Neural progenitor cell (in vitro differentiated cells): ENCODE measurements at places on chromosomes 7 and 10. TPM values are rescaled to one million over a fixed set of nuclear protein-coding genes. Genes with fewer than 3 reads are reported as not detected.

DNA sequence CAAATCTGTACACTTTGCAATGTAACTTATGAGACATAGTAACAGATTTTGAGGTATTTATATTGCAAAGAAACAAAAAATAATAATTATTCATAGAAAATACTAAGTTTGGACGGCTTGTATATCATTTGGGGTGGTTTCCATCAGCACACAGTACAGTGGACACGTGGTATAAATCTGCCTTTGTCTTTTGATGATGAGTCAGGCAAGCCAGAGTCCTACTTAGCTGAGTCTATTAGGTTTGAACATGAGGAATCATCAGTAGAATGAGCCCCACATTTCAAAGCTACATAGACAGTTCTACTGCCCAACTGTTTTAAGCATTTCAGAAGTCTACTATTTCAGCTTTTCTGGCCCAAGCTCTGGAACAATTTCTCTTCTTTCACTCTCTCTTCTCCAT, 803.2 kb downstream of the PHTF2 start:
- no peaks in the 10 kb centered on the region for H3K27me3 ChIP-seq
- no peaks in the 10 kb centered on the region for H3K4me1 ChIP-seq
- DNase-seq = no peak
- H3K36me3 ChIP-seq = no peaks in the 10 kb centered on the region

DNA sequence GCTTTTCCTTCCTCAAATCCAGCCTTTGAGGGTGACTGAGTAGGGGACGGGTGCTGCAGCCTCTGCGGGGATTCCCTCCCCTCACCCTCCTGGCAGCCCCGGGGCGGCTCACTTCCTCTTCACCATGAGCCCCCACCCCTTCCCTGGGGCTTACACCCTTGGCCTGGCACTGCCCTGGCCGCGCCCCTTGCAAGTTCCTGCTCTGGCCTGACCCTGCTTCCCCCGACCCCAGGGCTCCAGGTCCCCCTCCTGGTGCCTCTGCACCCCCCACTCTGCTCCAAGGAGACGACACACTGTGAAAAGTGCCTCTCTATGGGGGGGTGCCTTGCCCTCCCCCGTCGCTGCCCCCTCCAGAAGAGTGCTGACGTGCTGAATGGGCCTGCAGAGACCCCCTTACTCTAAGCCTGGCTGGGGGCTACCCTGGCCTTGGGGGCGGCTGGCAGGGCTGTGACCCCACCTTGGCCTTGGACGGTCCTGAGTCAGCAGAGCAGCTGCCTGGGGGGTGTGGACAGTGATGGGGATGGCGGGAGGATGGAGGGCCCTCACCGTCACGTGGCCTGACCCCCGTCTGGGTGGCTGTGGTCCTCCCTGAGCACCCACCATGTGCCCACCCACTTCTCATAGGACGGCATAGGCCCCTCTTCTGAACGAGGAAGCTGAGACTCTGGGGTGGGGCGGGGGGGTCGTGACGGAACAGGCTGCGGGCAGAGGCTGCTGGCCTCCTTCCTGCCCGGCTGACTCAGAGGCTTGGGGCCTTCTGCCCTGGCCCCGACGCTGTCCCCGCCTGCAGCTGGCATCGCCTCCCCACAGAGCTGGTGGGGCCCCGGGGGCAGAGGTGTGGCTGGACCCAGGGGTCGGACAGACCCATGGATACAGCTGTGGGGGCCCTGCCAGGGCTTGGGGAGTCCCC, 9.8 kb downstream of the LFNG start:
- H3K4me1 ChIP-seq = peaks cover 25% of the 10 kb centered on the region
- DNase-seq = no peak
- no peaks in the 10 kb centered on the region for H3K27me3 ChIP-seq
- no peaks in the 10 kb centered on the region for H3K36me3 ChIP-seq
- peak overlapping the region; percentile 92 for H3K27ac ChIP-seq

ODAD2 gene
- 6.5 and 9.7 TPM in 2 replicates for total RNA-seq

ETV1 gene
- total RNA-seq = 35.5 and 36.8 TPM in 2 replicates

LRRC4 gene
- 19.8 and 26.9 TPM in 2 replicates for total RNA-seq

DNA sequence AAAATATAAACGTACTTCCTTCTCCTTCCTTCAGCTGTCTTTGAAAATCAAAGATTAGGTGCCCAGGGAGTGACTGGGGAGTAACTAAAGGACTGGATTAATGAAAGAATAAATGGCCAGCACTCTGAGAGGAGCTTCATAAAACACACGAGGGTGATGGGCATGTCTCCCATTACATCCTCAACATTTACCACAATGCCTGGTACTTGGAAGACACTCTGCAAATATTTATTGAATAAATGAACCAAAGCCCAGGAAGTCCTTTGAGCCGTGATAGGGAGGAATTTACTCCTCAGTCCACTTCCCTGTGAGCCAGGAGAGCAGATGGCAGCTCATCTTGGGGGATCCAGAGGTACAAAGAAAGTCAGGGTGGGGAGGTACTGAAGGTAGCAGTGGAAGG, 96.3 kb downstream of the RAB11FIP2 start:
- no peak overlapping the region for H3K27ac ChIP-seq
- H3K27me3 ChIP-seq = no peaks in the 10 kb centered on the region
- DNase-seq = no peak
- peaks cover 16% of the 10 kb centered on the region for H3K4me1 ChIP-seq

GRCh38 chr10:89466599-89467035, 52.2 kb downstream of the IFIT5 start:
- no peaks in the 10 kb centered on the region for H3K4me1 ChIP-seq
- H3K27me3 ChIP-seq = no peaks in the 10 kb centered on the region
- DNase-seq = peak; percentile 31
- H3K27ac ChIP-seq = no peak overlapping the region
- no peaks in the 10 kb centered on the region for H3K36me3 ChIP-seq

- H3K36me3 ChIP-seq = no peaks in the 10 kb centered on the region
- no peak for DNase-seq
- H3K4me1 ChIP-seq = peaks cover 8% of the 10 kb centered on the region
- H3K27ac ChIP-seq = no peak overlapping the region
- no peaks in the 10 kb centered on the region for H3K27me3 ChIP-seq
These were observed 90.2 kb upstream of the KLF6 start for GRCh38 chr10:3874990-3875841.

VWDE gene
- total RNA-seq = 9.8 and 10.5 TPM in 2 replicates

PHYHIPL gene
- 0.37 and 0.52 TPM in 2 replicates for total RNA-seq

DNA sequence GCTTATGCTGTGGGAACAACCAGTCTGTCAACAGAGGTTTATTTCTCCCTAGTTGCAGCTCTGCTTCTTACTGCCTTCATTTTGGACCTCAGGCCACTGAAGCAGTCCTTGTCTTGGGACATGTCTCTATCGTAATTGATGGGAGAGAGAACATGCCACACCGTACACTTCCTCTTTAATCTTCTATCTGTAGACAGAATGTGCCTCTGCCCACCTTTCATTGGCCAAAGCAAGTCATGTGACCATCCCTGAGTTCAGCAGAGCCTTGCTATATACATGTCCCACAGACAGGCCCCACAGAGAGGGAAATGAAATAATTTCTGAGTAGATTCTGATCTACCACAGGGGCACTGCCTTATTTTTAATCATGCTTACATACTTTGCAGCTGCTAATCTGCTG, 98.0 kb downstream of the KCND2 start:
- no peak overlapping the region for H3K4me3 ChIP-seq
- no peaks in the 10 kb centered on the region for H3K27me3 ChIP-seq
- no peak overlapping the region for H3K27ac ChIP-seq

DNA sequence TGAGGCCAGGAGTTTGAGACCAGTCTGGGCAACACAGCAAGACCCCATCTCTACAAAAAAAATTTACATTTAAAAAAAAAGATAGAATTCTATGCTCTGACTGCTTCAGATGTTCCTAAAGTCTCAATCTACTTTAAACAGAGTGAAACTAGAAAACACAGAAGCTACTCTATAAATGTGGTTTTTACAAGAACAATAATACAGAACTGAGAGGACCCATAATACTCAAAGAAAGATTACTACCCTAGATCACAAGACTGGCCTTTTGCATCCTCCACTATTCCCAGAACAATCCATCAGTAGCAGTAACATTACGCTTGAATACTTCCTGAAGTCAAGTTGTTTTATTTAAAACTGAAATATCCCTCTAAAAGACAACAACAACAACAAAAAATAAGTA, 119.4 kb downstream of the ZFAND4 start:
- no peak overlapping the region for H3K27ac ChIP-seq
- no peak for DNase-seq
- H3K36me3 ChIP-seq = no peaks in the 10 kb centered on the region
- H3K4me1 ChIP-seq = no peaks in the 10 kb centered on the region

DNA sequence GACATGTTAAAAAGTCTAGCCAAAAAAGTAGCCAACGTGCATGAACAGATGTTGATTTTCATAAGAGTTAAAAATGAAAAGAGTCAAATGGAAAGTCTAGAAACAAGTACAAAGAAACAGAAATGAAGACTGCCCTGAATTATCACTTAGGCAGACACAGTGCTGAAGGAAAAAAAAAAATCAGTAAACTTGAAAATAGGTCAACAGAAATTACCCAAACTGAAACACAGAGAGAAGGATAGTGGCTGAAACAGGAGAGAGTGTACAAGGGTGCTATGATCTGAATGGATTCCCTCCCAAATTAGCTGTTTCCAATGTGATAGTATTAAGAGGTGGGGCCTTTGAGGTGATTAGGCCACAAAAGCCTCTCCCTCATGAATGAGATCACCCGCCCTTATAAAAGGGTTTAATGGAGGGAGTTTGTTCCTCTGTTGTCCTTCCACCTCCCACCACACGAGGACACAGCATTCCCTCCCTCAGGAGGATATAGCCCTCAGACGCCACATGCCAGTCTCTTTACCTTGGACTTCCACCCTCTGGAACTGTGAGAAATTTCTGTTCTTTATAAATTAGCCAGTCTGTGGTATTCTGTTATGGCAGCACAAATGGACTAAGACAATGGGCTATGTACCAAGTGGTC, 249.7 kb downstream of the AHR start:
- no peak overlapping the region for H3K27ac ChIP-seq
- H3K36me3 ChIP-seq = no peaks in the 10 kb centered on the region
- H3K4me3 ChIP-seq = no peak overlapping the region
- H3K27me3 ChIP-seq = no peaks in the 10 kb centered on the region

DNA sequence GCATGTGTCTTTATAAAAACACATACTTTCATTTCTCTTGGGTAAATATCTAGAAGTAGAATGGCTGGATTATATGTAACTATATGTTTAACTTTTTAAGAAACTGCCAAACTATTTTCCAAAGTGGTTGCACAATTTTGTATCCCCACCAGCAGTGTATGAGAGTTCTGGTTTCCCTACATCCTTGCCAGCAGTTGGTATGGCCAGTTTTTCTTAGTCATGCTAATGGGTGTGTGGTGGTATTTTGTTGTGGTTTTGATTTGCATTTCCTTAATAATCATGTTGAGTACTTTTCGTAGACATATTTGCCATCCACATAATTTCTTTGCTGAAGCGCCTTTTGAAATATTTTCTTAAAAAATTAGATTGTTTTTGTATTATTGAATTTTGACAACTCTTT, 60.3 kb downstream of the NEUROG3 start:
- H3K27ac ChIP-seq = no peak overlapping the region
- H3K4me1 ChIP-seq = no peaks in the 10 kb centered on the region
- H3K36me3 ChIP-seq = no peaks in the 10 kb centered on the region
- no peak overlapping the region for H3K4me3 ChIP-seq
- peaks cover 44% of the 10 kb centered on the region for H3K27me3 ChIP-seq

DNA sequence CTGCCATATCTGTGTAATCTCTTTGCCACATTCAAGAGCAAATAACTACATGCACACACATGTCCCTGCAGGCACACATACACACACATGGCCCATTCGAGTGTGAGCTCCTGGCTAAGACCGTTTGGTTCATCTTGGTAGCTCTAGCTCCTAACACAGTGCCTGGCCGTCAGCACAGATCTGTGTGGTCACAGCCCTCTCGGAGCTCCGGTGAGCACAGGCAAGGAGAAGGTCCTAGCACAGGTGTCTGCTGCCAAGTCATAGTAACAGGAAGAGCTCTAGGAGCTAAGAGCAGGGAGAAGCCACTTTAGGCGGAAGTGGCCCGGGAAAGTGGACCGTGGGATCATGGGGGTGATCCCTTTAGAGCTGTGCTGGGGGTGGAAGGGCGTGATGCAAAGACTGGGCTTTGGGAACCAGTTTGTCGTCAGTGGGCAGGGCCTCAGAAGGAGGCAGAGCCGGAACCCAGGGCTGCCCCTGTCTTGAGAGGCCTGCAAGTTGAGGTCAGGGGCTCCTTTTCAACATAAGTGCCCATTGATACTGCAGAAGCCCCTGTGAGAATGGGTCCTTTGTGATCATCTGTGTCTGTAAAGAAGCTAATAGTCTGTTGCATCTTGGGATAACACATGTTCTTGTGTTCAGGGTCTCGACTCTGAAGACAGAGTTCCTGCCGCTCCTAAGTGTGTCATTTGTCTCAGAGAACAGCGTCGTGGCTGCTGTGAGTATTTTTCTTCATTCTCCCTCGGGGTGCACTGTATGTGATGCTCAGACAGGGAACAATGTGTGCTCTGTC, 16.6 kb upstream of the ARPC1B start:
- DNase-seq = no peak
- no peaks in the 10 kb centered on the region for H3K36me3 ChIP-seq
- no peak overlapping the region for H3K27ac ChIP-seq
- no peaks in the 10 kb centered on the region for H3K4me1 ChIP-seq

ZNF425 gene
- 4.2 and 15.7 TPM in 2 replicates for total RNA-seq

DNA sequence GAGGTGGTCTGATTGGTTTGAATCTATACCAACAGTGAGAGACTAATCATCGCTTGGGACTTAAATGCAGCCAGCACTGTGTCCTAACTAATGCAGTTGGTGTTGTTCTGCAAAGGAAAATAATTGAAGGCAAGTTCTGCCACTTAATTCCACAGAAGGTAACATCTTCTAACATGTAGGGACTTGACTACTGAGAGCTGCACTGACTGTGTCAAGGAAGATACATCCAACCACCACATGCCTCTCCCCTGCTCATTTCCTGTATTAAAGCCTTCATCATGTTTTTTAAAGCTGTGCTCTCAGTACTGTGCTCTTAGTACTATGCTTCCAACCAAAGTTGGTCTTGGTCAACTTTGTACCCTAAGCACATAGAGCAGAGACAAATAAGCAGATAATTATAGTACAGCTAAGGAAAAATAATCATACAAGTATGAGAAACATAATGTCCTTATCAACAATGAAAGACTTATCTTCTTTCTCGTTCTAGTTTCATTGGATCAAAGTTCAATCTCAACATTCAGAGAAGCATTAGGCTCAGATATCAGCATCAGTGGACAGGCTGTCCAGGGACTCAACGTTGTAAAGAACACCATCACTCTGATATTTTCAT, 2.8 kb upstream of the CYP3A4 start:
- no peak for DNase-seq
- H3K36me3 ChIP-seq = no peaks in the 10 kb centered on the region
- no peak overlapping the region for H3K4me3 ChIP-seq
- no peaks in the 10 kb centered on the region for H3K27me3 ChIP-seq
- H3K27ac ChIP-seq = no peak overlapping the region

GRCh38 chr10:127410030-127410429, 139.1 kb upstream of the NPS start:
- H3K4me3 ChIP-seq = no peak overlapping the region
- H3K36me3 ChIP-seq = no peaks in the 10 kb centered on the region
- DNase-seq = no peak
- no peaks in the 10 kb centered on the region for H3K27me3 ChIP-seq
- H3K27ac ChIP-seq = no peak overlapping the region
- peaks cover 19% of the 10 kb centered on the region for H3K4me1 ChIP-seq

GRCh38 chr7:111730476-111731300, 168.4 kb upstream of the IMMP2L start:
- H3K27ac ChIP-seq = no peak overlapping the region
- DNase-seq = peak; percentile 66
- H3K4me3 ChIP-seq = no peak overlapping the region
